T-helper 2 cell treated with Interferon-gamma antibody and Interleukin-4, amounts not matched to agents 5 μg/mL and 100 μg/mL, for 36 hours (primary cell): ENCODE measurements at places on chromosomes 1 and 21.

DNA sequence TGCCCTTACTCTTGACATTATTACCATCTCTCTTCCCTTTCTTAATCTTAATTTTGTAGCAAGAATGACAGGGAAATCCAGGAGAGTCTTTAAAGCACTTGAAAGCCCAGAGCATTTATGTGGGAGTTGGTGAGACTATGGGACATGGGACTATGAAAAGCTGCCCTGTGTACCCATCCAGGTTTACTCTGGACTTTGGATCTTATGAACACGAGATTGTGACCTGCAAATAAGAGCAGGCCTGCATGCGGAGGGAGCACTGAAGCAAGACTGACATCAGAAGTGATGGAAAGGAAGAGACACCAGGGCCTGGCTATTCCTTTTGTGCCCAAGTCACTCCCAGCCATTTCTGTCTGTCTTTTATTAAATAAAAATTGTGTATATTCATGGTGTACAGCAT lies 209.6 kb downstream of the NUF2 start:
- DNase-seq = no peak

GRCh38 chr1:118751166-118751565 lies 237.0 kb downstream of the TBX15 start:
- DNase-seq = no peak

- DNase-seq = no peak
Measured at GRCh38 chr1:26838474-26839338, 12.2 kb downstream of the ZDHHC18 start.

GRCh38 chr1:82405333-82405732 lies 604.6 kb downstream of the ADGRL2 start:
- no peak for DNase-seq

- no peak for DNase-seq
Measured at GRCh38 chr1:151960780-151961513, 32.7 kb downstream of the S100A10 start.

DNA sequence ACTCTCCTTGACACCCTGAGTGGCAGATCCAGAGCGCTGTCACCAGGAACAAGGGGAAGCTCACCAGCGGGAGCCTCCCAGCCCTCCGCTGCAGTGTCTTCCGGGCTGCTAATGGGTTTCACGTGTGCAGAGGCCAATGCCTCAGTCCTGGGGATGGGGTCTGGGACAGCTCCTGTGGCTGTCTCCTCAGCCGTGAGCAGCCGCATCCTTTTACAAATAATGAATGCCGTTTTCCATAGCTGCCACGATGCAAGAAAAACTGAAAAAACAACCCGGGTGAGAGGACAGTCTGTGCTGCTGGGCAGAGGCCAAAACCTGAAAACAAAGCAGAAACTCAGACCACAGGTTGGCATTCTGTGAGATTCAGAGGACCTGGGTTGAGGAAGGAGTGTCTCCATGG lies 212.2 kb upstream of the RAB4A start:
- DNase-seq = no peak

DNA sequence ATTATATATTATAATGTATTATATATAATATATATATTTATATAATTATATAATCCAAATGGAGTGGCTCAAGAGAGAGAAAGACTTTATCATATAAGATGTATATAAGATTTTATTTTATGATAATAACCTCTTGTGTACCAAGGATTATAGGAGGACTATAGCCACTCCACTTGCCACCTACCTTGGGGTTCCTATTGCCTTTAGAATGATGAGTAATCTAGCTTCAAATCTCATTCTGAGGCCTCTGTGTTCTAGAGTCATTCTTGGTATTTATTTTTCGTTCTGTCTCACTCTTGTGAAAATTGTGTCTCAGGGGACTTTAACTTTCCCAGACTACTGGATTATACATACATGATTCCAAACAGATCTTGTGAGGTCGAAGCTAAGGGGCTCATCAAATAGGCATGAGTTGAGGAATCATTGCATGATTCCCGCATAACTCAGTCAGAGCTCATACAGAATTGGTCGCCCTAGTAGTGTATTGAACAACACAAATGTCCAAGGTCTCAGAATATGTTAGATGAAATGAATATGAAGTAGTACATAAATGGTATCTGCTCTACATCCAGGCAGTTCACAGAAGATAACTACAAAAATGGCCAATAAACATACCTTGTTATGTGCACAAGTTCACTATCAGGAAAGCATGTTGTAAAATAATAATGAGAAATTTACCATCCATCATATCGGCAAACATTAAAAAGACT lies 159.5 kb upstream of the RNPC3 start:
- no peak for DNase-seq
